ENCODE measurements at places on chromosomes 1 and 21.

- DNase-seq: no peak
These were observed 17.6 kb upstream of the CCT8 start for GRCh38 chr21:29091033-29091432.

DNA sequence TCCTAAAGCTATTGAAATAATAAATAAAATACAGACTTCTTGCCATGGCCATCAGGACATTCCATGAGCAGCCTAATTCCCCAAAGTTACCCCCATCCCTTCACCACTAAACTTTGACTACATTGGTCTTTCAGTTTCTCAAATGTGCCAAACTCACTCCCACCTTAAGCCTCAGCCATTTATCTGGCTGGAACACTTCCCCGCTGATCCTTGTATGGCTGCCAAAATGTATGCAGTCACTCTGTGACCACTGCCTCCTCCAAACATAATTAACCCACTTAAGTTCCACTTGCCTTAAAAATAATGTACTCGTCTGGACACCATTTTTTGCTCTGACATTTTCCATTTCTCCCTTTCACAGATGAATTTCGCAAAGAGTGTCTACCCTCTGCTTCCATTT is 407.4 kb downstream of the NTNG1 start:
- DNase-seq: no peak

GRCh38 chr1:172399756-172400721 is 20.4 kb upstream of the C1orf105 start:
- DNase-seq: no peak

- no peak for DNase-seq
These were observed 81.9 kb downstream of the CASZ1 start for GRCh38 chr1:10714337-10715114.

- DNase-seq: no peak
These were observed 78.1 kb downstream of the KCNJ15 start for GRCh38 chr21:38334866-38335265.

- DNase-seq: no peak
These were observed 267.7 kb upstream of the RGS18 start for GRCh38 chr1:191890433-191891088.

GRCh38 chr1:4561205-4561604 is 93.2 kb upstream of the AJAP1 start:
- DNase-seq: no peak

DNA sequence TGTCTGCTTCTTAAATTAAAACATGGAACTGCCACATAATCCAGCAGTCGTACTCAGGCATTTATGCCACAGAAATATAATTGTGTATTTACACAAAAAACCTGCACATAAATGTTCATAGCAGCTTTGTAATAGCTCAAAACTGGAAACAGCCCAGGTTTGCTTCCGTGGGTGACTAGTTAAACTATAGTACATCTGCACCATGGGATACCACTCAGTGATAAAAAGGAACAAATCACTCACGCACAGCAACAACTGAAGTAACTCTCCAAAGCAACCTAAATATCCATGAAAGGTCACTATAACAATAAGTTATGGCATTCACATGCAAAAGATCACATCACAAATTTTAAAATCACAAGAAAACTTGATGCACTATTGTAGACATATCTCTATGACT is 64.4 kb downstream of the KCNT2 start:
- no peak for DNase-seq

GRCh38 chr1:26112407-26112775 is 767 bp downstream of the PDIK1L start:
- no peak for DNase-seq

GRCh38 chr1:2554621-2555387 is 1.4 kb upstream of the TNFRSF14 start:
- peak; percentile 45 for DNase-seq

DNA sequence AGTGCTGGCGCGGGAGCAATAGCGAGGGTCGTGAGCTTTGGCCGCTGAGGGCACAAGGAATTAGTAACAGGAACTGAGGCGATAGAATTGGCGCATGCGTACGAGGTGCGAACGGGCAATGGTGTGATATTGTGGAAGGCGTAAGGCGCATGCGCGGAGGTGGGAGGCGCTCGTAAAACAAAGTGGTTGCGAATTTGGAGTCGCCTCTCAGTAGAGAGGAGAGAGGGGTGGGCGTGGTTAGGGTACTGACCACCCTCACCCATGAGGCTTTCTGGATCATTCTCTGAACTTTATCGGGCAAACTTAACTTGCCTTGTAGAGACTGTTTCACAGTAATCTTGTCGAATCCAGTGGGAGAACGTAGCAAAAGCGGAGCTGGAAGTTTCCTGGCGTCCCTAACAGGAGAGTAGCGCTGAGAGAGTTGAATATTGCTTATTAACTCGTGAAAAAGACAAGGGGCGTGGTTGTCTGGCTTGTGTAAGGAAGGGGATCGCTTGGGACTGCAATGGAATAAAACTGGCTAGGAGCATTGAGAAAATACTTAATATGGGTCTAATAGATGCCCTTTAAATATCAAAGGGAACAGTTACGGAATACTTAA is 427 bp downstream of the CKS1B start:
- DNase-seq: peak; percentile 92

- no peak for DNase-seq
These were observed 13.9 kb upstream of the BTG2 start for GRCh38 chr1:203291201-203292096.

- no peak for DNase-seq
These were observed 43.0 kb downstream of the PLXNA2 start for GRCh38 chr1:208201229-208201628.
